ENCODE measurements at places on chromosomes 2 and 18.
A peak's percentile ranks its signal among the peaks of the same experiment; 100 is the strongest.

- peak; percentile 91 for DNase-seq
Measured at GRCh38 chr2:19361325-19361990, 3.0 kb upstream of the OSR1 start.

DNA sequence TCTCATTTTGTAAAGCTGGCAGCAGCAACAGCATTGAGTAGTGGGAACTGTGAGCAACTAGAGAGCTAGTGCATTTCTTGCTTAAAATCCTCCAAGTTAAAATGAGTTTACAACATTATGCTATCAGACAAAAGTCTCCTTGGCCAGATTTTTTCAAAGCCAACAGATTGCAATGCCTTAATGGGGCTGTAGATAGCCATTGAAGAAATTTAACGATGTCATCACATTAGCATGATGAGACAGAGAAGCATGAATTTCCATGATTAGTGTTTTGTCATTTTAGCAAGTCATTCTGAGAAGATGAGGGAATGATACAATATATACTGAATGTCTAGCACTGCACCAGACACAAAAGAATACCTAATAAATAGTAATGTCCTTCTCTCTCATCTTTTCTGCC, 307.5 kb upstream of the REG3G start:
- no peak for DNase-seq

GRCh38 chr2:128901572-128902391, 583.1 kb upstream of the HS6ST1 start:
- no peak for DNase-seq

DNA sequence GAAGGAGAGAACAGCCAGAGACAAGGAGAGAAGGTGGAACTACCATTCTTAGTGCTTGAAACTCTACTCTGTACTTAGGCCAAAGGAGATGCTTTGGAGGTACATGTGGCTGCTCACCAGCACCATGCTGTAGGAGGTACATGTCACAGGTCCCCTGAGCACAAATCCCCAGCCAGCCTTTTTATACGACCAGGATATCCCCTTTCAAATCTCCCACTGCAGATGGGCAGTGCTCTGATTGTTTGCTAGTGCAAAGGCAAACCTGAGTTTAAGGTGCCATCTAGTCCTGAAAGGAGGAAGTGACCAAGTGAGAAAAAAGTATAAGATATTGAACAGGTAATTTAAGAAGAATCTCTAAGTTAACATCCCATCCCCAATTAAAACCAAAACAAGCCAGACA, 17.1 kb upstream of the TTC21B start:
- DNase-seq = no peak

DNA sequence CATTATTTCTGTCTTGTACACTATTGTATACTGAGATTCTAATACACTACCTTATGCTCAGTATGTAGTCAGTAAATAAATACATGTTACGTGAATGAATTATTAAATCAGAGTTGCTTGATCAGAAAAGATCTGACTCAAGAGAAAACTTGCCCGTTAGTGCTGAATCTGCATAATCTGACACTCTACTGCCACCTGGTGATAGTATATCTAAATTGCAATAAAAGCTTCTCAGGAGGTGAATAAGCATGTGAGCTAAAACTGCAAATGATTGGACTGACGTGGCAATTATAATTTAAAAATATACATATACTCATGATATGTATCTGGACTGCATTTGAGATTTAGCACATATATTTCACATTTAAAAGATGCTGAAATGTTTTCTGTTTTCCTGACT, 70.4 kb downstream of the KIAA1328 start:
- DNase-seq = no peak

DNA sequence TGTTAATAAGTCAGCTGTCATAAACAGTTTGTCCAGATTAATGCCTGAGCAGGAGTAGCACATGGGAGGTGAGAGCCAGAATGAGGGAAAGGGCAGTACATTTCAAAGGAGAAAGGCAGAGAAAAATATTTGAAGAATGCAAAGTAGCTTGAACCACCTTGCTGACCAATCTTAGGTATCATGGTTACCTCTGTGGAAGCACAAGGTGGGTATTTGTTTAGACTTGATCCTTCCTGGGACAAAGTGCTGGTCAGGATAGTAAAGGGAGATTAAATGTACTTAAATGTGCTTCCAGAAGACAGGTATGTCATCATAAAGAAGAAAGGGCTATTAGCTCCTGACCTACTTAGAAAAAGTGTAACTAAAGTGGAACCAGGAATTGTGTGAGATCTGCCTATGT, 105.0 kb downstream of the LRRTM1 start:
- no peak for DNase-seq

- DNase-seq = no peak
Measured at GRCh38 chr2:240210198-240210965, 69.9 kb upstream of the OTOS start.

DNA sequence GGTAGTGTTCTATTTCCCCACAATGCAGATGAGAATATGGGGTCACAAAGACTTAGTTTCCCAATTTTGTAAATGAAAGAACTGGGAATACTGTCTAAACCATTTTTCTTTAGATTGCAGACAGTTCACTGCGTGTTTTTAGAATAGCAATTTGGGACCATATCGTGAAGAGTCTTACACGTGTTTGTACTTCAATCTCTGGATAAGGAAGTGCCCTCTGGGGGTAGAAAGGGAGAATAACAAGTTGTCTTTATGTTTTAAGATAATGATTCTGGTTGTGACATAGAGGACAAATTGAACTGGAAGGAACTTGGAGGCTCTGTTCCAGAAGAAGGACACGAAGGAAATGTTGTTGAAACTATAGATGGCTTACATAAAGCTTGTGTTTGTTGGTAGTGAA, 457.7 kb downstream of the CBLN2 start:
- no peak for DNase-seq

DNA sequence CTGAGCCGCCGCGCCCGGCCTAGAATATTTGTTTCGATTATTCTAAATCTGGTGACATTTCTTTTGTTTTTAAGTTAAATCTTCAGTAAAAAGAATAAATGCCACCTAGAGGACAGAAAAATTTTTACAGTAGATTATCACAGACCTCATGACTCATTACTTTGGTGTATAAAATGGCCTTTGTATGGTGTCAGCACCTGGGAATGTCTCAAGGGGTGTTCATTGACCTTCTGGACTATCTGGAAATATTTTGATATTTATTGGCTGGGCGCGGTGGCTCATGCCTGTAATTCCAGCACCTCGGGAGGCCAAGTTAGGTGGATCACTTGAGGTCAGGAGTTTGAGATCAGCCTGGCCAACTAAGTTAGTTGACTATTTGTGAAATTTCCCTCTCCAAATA, 30.3 kb upstream of the SLC30A6 start:
- no peak for DNase-seq

GRCh38 chr2:85017411-85018048, 46.6 kb downstream of the KCMF1 start:
- DNase-seq = no peak

- DNase-seq = no peak
Measured at GRCh38 chr18:56445422-56445821, 193.0 kb downstream of the TXNL1 start.

GRCh38 chr2:47014564-47015051, 99.0 kb upstream of the MCFD2 start:
- DNase-seq = no peak

GRCh38 chr18:59233017-59233410, 13.1 kb downstream of the GRP start:
- DNase-seq = no peak

- no peak for DNase-seq
Measured at GRCh38 chr2:62177392-62178049, 18.4 kb upstream of the B3GNT2 start.

DNA sequence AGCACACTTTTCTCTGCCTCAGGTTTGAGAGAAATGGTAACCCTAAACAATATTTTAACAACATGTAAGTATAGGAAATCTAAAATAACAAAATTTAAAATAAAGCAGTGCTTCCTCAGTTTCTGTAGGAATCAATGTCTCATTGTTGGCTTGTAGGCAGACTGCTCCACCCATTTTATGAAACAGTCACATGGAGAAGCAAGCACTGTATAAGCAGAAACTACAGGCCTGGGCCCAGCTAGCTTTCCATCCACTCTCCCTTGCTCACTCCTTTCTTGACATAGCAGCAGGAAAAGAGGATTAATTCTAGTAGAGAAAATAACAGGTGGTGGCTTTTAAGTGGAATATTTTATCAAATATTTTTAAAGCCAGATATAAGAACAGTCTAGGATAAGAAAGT, 97.2 kb downstream of the PLEKHM3 start:
- no peak for DNase-seq

- DNase-seq = peak; percentile 74
Measured at GRCh38 chr2:232886176-232886575, 16.1 kb downstream of the SNORC start.

- peak; percentile 5 for DNase-seq
Measured at GRCh38 chr2:240643093-240643810, 18.0 kb downstream of the GPR35 start.

DNA sequence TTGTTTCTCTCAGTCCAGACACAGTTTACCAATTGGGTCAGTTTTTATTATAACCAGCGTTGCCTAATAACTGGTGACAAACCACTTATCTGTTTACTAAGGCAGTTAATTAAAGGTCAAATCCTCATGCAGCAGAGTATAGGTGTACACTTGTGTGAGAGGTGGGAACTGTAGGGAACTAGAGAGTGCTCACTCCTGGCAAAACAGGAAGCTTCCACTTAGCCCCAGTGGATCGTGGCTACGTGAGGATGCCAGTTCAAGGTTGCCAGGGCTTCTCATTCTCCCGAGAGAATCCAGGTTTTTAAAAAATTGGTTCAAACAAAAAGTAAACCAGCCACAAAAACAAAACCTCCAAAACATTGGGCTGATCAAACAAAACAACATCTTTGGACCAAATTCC, 8.1 kb downstream of the CYBRD1 start:
- no peak for DNase-seq

- no peak for DNase-seq
Measured at GRCh38 chr2:41294331-41294730, 753.5 kb upstream of the PKDCC start.

DNA sequence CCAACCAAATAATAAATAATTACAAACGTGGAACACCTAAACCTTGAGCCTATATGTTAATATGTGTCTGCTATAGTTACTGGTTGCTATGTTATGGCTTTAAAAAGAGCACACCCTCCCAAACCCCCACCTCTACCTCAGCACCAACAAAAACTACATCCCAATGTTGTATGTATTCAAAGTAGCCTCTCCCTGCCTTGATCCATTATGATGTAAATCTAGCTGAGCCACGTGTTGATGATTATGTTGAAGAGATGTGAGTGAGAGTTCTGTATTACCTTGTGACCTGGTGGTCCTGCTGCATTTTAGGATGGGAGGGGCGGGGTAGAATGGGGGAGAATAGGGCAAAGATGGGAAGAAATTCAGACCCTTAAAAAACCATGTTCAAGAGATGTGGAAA, 4.8 kb downstream of the MFSD6 start:
- DNase-seq = no peak

GRCh38 chr2:154457286-154457685, 241.2 kb upstream of the KCNJ3 start:
- DNase-seq = no peak

DNA sequence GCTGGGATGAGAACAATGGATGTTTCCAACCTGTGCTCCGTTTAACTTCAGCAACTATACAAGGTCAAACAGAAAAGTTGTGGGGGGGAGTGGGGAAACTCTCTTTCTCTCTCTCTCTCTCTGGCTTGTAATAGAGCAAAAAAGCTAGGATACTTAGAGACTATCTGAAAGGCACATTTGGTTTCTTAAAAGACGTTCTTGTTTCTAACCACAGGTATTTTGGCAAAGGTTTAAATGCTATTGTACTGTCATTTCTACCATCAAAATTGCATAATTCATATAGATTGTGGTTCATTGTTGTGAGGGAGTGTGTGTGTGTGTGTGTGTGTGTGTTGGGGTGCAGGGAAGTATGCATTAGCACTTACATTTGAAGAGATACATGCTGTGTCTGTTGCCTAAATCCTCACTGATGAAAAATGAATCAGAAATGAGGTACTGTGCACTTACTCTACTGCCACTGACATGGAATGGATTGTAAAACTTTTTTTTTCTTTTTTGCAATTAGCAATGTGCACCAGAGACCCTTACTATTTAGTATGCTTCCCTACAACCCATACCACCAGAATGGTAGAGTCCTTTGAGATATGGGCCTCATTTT, 841.0 kb upstream of the PIK3C3 start:
- DNase-seq = no peak

- no peak for DNase-seq
Measured at GRCh38 chr2:146203064-146203624, 1641.7 kb upstream of the ACVR2A start.

DNA sequence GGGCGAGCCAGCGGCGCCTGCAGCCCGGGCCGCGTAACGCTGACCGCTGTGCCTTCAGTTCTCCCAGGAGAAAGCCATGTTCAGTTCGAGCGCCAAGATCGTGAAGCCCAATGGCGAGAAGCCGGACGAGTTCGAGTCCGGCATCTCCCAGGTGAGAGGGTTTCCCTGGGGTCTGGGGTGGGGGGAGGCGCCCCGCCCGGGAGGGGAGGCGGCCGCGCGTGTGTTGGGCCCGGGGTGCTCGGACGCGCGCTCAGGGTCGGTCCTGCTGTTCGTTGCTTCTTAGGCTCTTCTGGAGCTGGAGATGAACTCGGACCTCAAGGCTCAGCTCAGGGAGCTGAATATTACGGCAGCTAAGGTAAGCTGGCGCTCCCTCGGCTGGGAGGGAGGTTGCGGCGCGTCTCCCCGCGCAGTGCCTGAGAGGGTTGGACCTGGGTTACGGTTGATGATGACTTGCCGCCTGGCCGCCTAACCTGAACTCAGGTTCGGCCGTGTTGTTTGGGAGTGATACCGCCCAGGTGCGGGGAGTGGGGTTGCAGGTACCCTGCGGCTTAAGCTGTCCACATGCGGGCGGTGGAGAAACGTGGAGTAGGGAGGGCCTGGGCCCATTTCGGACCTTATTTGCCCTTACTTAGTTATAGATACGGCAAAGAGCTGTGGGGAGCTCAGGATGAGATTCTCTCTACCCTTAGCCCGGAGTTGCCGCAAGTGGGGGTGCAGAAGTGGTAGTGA, 638 bp downstream of the RPS7 start:
- DNase-seq = no peak

GRCh38 chr2:68774569-68775271, 40.1 kb downstream of the ARHGAP25 start:
- DNase-seq = peak; percentile 93

DNA sequence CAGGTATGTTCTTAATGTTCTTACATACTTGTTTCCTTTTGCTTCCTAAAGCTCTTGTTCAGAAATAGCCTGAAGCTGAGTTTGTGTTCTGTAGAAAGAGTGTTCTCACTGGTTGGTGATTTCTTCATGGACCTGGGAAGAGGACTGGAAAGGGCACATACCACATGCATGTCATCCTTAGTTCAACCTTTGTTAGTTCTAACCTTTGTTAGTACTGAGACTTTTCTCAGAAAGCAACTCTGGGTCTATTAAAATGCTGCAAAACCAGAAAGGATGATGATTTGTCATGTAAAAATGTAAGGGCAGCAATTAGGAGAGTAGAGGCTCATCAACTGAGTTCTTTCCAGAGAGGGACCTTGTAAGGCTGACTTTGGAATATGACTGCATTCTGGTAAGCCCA, 2.5 kb upstream of the FAP start:
- no peak for DNase-seq

GRCh38 chr2:126115975-126116374, 540.0 kb upstream of the GYPC start:
- no peak for DNase-seq

Measured in lower leg skin (tissue), 4 donors.